ENCODE measurements at places on chromosomes 12 and 14.
A peak's percentile ranks its signal among the peaks of the same experiment; 100 is the strongest.

DNA sequence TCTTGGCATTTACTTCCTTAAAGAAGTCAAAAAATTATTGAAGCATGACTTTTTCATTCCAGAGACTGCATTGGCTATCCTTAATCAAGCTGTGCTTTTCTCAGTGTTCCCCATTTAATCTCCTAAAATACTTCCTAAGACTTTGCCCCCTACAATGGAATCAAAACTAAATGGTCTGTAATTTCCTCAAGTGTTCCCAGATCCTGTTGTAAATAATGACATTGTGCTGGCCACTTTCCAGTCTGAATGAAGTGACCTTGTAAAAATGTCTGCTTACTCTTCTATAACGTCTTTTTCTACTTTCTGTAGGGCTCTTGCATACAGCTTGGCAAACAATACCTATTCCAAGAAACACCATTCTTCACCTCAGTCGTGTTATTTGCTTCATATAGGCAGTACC, 45.3 kb upstream of the MBIP start:
- DNase-seq, result no peak

DNA sequence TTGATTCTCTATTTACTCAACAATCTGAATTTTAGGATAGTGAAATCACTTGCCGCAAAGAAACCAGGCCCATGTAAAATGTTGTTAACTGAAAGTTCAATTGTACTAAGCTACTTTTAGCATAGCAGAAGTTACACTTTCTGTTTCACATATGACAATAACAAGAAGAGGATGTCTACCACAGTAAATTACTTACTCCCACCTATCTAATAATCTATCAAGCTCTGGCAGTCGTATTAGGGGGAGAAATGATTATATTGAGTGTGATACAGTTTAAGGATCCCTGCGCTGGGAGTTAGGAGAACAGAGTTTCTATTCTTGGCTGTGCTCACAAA, 66.5 kb upstream of the CAND1 start:
- DNase-seq, result no peak

DNA sequence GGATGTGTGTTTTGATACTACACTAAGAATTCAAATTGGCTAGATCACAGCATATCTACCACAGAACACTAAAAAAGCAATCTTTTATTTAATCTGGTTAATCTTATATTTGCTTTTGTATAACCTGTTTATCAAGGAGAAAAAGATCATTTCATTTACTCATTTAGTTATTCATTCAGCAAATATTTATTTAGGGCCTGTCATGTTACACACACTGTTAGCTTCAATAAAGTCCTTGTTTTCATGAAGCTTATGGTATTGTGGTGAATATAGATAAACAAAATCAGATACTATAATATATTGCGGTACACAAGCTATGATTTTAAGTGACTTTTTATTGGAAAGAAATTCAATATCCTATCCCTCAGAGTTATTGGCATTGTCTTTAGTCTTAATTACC, 350.8 kb downstream of the LRFN5 start:
- DNase-seq, result no peak

DNA sequence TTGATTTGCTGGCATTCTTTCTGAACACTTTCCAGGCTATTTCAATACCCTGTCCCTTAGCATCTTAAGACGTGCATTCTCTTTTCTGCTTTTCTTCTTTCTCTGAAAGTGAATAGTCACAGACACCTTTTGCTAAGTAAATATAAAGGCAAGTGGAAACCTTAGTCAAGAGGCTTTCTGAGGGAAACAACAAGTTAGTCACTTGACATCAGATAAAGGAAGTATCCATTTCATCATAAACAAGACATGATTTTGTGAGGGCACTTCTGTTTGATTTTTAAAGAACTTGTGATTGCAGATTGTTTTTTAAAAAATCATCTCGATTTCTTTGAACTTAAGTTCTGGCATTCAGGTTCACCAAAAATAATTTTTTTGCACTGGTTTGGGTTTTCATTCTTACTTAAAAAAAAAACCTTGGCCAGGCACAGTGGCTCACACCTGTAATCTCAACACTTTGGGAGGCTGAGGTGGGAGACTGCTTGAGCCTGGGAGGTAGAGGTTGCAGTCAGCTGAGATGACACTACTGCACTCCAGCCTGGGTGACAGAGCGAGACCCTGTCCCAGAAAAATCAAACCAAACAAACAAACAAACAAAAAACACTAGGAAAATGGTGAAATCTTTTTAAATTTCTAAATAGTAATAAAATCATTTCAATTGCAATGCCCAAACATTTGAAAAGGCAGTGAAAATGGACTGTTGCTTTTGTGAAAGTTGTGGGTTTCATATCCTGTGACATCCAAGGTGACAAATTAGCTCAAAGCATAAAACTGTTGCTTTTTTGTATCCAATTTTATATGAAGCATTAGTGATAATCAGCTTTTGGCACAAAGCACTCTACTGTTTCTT, 8.3 kb upstream of the KLHL42 start:
- no peak for DNase-seq

DNA sequence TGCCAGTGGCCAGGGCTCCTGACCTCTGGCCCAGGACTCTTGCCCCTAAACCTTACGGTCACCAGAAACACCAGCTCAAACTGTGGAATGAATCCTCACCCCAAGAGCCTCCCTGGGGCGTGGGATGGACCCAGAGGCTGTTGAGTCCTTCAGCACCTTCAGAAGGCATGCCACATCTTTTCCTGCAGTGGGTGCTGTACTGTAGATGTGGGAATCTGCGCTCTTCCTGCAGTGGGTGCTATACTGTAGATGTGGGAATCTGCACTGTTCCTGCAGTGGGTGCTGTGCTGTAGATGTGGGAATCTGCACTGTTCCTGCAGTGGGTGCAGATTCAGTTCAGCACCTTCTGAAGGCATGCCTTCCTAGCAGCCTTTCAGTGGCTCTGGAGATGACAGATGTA, 1.2 kb downstream of the KRT82 start:
- no peak for DNase-seq

- DNase-seq, result no peak
Measured at GRCh38 chr12:5134861-5135525, 91.3 kb downstream of the KCNA5 start.

- DNase-seq, result no peak
Measured at GRCh38 chr12:129540249-129540648, 363.6 kb downstream of the TMEM132D start.

GRCh38 chr12:62714774-62715721, 219.9 kb downstream of the PPM1H start:
- DNase-seq, result no peak

- no peak for DNase-seq
Measured at GRCh38 chr14:67586369-67586768, 13.7 kb downstream of the PIGH start.

GRCh38 chr14:34628681-34629135, 1.2 kb downstream of the SNX6 start:
- DNase-seq, result no peak

GRCh38 chr14:93230539-93230938, 23.5 kb downstream of the UBR7 start:
- DNase-seq, result no peak

DNA sequence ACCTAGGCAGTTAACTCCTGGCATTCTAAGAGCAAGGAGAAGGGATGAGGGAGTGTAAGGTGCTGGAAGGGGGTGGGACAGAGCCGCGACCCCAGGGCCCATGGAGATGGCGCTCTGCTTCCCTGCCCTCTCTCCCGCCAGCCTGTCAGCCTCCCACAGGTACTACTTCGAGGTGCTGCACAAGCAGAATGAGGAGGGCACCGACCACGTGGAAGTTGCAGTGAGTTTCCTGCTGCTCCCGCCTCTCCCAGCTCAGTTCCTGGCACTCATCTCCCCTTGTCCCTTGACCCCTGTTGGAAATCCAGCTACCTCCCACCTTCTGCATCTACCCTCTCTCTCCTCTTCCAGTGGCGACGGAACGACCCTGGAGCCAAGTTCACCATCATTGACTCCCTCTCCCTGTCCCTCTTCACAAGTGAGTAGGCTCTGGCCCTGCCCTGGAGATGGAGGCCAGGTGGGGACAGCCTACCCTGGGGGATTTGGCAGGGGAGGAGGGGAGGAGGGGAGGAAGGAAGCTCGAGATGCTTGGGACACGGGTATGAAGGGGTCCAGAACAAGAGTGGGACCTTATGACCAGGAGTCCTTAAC, 88.2 kb downstream of the B4GALNT3 start:
- no peak for DNase-seq

GRCh38 chr14:80095623-80096022, 115.7 kb downstream of the DIO2 start:
- no peak for DNase-seq

GRCh38 chr12:93358058-93358457, 19.7 kb upstream of the NUDT4 start:
- DNase-seq, result no peak

GRCh38 chr14:48398675-48399282, 723.4 kb upstream of the MDGA2 start:
- DNase-seq, result no peak

DNA sequence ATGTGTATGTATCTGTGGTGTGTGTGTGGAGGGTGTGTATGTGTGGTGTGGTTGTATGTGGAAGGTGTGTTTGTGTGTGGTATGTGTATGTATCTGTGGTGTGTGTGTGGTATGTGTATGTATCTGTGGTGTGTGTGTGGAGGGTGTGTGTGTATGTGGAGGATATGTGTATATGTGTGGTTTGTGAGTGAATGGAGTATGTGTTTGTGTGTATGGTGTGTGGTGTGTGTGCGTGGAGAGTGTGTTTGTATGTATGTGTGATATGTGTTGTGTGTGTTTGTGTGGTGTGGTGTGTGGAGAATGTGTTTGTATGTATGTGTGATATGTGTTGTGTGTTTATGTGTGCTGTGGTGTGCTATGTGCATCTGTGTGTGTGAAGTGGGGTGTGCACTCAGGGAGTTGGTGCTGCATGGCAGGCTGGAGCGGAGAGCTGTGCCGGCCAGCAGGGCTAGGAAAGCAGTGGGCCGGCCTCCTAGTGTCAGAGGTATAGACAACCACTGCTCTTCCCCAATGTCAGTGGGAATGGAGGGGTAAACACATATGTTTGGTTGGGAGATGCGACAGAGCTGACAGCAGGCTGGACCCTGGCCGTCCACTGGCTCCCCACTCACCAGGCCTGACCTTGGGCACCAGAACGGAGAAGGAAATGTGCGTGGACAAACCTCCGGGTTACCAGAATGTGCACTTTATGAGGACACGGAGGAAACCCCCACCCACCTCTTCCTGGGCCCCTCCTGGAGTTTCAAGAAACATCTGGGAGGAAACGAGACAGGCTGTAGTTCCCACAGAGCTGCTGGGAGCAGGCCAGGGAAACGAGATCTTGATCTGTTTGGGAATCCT, 60.7 kb downstream of the CLMN start:
- no peak for DNase-seq

- DNase-seq, result no peak
Measured at GRCh38 chr14:96058576-96059200, 19.5 kb downstream of the C14orf132 start.

DNA sequence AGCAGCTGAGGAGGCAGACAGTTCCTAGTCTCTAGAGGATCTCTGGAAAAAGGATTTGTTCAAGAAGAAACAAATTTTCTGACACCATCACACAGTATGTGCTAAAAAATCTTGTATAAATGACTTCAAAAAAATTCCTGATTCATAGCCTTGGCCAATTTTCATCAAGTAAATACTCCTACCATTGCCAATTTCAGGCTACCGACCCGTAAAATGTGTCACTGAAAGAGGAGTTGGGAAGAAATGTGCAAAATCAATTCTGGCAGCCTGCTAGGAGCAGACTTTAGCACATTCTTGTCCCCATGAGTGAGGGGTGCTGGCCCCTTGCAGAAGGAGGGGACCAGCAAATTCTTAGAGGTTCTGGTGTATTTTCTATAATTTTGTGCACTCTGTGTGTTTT, 109.4 kb downstream of the TMEM30B start:
- DNase-seq, result no peak

- peak; percentile 15 for DNase-seq
Measured at GRCh38 chr12:101414533-101415119, 7.1 kb upstream of the ARL1 start.

- DNase-seq, result no peak
Measured at GRCh38 chr12:83408851-83409250, 722.1 kb downstream of the TMTC2 start.

Measured in skeletal muscle cell (primary cell).